ENCODE measurements at places on chromosomes 1 and 21.

- DNase-seq: no peak
These were observed 1.8 kb downstream of the HHIPL2 start for GRCh38 chr1:222546091-222546490.

- no peak for DNase-seq
These were observed 49.1 kb upstream of the LAPTM5 start for GRCh38 chr1:30806381-30807317.

GRCh38 chr1:71914626-71915025, 367.7 kb downstream of the NEGR1 start:
- no peak for DNase-seq

DNA sequence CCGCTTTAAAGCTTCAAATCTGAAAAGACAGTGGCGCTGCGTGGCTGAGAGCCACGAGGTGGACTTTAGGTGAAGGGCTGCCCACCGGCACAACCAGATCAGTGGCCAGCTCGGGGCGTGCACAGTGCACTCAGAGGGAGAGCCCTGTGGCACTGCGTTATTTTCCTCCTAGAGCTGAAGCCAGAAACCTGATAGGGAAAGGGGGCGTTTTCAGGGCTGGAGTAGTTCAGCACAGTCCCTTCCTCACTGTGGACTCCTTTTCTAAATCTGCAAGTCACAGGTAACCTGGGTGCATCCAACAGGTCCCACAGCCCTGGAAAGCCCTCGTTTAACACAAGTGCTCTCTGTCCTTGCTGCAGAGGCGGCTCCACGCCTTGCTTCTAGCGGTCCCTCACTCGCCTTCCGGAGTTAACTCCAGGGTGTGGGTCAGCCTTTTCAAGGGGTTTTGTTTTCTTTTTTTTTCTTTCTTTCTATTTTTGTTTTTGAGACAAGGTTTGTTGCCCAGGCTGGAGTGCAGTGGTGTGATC, 81.2 kb downstream of the GALNT2 start:
- DNase-seq: no peak

DNA sequence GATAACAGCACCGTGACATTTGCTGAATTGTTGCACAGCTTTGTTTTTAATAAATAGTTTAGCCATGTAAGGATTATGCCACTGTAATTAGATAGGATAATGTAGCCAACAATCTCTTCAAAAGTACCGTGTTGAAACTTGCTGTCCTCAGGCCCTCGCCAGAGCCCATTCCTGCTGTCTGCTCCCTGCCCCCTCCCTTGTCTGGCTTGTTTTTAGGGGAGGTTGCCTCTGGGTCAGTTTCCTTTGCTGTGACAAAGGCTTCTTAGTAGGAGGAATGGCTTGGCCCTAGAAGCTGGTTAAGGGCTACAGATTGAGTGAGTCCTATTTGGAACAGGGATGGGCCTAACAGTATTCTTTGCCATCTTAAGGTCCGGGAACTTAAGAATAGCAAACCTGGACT, 107.9 kb downstream of the LMO4 start:
- DNase-seq: no peak

DNA sequence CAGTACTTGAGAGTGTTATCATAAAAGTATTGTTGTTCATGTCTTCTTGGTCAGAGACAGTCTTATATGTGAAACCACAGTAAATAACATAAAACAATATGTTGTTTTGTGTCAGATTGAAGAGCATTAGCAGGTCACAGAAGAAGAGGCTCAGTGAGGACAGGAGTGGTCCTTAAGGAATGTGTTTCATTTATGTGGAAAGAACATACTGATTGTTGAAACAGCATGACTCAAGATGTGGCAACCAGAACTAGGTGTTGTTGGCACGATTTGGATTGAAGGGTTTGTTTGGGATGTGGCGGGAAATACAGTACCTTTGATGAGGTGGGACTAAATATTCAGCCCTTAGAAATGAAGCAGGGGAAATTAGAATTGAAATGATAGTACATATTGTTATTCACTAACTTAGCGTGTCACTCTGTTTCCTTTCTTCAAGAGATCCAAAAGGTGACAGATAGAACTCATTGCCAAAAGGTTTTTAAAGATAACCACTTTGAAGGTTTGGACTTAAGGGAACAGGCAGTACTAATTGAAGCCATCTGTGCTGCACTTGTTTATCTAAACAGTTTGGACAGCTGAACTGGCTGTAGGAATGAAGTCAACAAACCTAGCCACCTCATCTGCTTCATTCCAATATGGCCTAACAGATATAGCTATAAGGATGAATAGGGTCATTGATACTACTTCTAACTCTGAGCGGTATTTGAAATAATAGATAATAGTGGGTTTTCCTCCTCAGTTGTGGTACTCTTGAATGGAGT, 14.4 kb downstream of the RALGPS2 start:
- DNase-seq: no peak

- no peak for DNase-seq
These were observed 2.8 kb upstream of the C1orf162 start for GRCh38 chr1:111471012-111471411.

GRCh38 chr1:201054091-201054543, 30.6 kb upstream of the KIF21B start:
- DNase-seq: no peak

- no peak for DNase-seq
These were observed 7.9 kb upstream of the PTBP2 start for GRCh38 chr1:96713649-96714048.

DNA sequence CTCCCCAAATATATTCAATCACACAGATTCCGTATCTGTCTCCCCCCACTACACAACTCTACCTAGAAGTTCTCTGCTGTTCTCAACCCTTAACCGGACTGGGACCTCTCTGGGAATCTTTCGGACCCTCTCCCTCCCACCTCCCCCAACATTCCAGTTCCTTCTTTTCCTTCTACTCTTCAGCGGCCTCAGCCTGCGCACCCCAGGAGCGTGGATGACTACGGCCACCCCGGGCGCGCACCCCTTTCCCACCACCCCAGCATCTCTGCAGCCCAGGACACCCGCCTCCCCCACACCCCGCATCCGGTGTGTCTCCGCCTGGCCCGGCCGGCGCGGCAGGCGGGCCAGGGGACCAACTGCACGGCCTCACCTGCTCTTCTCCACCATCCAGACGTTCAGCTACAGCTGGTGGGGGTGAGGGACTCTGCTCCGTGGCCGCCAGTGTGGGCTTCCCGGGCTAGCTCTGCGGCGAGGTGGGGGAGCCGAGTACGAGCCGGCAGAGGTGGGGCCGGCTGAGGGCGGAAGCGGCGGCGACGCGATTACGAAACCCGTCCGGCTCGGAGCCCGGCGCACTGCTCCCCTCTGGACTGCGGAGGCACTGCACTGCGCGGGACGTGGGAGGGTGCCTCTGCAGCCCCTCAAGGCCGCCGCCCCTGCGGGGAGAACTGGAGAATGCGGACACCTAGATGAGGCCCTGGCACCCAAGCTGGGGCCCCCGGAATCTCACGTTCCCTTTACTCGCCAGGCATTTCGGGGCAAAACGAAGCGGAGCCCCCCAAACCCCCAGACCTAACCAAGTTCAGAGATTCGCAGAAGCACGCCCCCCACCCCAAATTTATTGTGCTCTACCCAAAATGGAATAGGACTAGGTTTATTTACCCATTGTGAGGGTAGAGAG, at the start of gene CDC42SE1:
CDC42SE1 (minus strand) TSS at position 514 of the 898 bp plus-strand sequence. CDS start 3,892 bp downstream, outside the sequence.
- DNase-seq: peak; percentile 93

GRCh38 chr1:22710701-22711049, at the start of gene EPHB2:
Gene EPHB2, plus strand, starts transcription at chr1:22710839. Its CDS starts 144 bp downstream, at chr1:22710983.
- DNase-seq: peak; percentile 93

DNA sequence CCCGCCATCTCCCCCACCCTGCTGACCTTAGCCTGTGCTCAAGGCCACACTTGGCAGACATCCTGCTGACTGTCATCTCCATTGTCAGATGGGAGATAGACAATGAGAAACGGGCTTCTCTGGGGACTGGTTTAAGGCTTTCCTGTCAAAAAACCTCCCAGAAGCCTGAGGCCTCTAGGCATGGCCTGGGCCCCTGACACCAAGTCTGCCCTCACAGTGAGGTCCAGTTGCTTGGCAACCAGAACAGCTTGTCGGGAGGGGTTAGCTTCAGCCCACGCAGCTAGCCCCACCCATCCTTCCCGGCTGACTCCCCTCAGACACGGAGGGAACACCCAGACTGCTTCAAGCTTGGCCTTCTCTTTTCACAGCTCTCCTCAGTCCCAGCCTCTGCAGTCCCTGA, 11.0 kb downstream of the PLEKHA6 start:
- peak; percentile 91 for DNase-seq

DNA sequence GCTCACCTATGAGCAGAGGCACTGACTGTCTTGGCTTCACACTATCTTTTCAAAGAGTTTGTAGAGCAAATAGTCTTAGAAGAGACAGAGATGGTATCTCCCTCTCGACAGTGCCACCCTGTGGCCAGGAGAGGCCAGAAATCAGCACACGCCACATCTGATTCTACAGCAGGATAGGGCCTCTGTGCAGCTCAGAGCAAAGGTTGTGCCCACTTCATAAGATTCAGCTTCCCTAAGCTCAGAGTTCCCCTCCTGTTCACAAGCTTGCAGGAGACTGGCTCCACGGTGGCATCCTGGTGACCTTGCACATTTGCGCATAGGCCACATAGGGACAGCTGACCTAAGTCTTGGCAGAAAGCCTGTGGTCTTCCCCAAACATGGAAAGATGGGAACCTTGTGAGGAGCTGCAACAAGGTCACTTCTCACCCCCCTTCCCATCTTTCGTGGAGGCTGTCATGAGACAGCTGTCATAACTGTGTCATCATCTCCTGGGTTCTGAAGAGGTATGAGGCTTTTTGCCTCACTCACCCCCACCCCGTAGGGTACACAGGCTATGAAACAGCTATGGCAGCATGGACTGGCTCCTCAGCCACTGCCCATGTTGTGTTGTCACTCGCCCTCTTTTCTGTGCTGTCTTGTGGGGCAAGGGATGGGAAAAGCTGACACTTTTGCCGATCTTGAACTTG, 3.0 kb downstream of the ITLN2 start:
- peak; percentile 76 for DNase-seq

DNA sequence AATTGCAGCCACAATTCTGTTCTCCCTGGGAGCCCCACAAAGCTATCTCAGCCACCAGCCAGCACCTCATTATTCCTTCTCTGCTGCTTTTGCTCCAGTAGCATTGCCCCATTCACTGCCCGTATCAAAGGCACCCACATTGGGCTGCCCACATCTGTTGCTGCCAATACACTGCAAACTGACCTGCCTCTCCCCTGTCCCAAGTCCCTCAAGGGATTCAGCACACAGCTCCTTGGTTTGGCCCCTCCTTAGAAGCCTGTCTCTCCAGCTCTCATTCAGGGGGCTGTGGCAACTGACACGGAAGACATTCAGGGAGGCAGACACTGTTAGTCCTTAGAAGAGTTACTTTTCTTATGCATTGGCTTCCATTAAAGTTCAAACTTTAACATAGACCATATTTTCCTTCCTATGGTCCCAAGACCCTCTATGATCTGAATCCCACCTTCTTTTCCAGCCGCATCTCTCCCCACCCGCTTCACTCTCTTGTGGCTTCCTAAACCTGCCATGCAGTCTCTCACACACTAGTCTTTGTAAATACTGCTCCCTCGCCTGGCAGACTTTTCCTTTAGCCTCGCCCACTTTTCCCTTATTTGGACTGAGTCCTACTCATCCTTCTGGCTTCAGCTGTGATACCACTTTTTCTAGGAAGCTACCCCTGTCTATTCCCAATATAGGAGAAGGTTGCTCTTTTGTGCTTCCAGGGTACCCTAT, 19.3 kb upstream of the KLHDC8A start:
- DNase-seq: peak; percentile 85

- DNase-seq: no peak
These were observed 18.6 kb downstream of the NKAIN1 start for GRCh38 chr1:31221072-31221471.

DNA sequence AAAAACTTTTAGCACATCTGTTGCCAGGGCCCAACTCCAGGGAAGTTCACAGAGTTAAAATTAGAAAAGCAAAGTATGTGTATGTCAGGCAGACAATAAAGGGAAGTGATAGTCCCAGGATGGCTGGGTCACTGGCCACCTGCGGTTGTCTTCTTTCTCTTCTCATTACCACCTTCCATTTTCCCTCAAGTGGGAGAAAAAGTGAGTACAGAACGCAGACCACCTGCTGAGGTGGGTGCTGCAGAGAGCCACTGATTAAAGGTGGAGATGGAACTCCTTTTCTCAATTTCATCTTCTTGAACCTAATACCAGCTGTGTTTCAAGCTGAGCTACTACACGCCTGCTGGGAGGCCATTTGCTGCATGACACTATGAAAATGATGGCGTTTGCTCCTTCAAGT, 88.8 kb upstream of the PDE4B start:
- no peak for DNase-seq

DNA sequence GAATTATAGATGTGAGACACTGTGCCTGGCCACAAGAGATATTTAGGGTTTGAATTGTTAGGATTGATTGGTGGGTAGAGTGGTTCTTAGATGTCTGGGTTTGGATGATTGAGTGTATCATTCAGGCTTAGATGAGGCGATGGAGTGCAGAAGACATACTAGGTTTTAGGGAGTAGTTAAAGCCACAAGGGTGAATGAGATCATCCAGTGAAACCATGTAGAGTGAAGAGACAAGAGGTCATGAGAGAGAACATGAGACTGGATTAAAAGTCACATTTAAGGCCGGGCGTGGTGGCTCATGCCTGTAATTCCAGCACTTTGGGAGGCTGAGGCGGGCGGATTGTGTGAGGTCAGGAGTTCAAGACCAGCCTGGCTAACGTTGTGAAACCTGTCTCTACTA, 37.2 kb downstream of the ZFYVE9 start:
- no peak for DNase-seq

- no peak for DNase-seq
These were observed 14.6 kb downstream of the CHIT1 start for GRCh38 chr1:203214871-203215270.

GRCh38 chr1:159922511-159923202, 2.6 kb downstream of the TAGLN2 start:
- DNase-seq: peak; percentile 58

DNA sequence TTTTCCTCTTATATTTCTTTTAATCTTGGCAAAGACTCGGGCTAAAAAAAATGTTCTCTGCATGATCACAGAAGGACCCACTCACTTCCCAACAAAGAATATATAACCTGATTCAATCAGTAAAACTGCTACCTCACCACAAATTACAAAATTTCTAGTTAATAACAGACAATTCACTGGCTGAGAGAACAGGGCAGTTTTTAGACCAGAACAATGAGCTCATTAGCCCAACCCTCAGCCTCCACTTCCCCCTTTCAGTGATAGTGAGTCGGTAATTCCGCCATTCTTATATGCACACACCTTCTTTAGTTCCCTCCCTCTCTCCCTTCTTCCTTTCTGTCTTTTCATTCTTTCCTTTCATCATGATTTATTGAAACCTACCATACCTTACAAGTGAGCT, 8.9 kb downstream of the SIPA1L2 start:
- no peak for DNase-seq

DNA sequence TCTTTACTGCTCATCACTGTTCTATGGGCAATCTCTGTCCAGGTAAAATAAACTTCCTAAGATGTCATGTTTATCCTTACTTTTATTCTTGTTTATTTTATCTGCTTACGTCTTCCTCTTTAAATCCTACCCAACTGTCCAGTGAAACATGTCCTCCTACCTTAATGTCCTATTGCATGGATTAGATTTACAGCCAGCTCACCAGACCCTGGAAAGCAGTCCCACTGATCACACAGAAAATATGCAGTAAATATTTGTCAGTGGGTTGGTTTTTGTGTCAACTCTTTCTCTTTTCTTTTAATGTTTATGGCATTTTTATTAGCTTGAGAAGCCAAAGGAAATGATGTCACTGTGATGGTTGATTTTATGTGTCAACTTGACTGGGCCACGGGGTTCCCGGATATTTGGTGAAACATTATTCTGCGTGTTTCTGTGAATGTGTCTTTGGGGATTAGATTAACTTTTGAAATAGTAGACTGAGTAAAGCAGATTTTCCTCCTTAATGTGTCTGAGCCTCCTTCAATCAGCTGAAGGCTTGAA, 258.3 kb downstream of the SRGAP2C start:
- DNase-seq: no peak
